Aorta (tissue), 5 donors: ENCODE measurements at places on chromosomes 3 and 15.

GRCh38 chr3:132267391-132267993 is 49.7 kb upstream of the ACP3 start:
- no peak overlapping the region for H3K27ac ChIP-seq
- H3K27me3 ChIP-seq, result no peaks in the 10 kb centered on the region
- H3K36me3 ChIP-seq, result no peaks in the 10 kb centered on the region

- H3K4me1 ChIP-seq, result no peaks in the 10 kb centered on the region
- no peaks in the 10 kb centered on the region for H3K36me3 ChIP-seq
- no peak overlapping the region for H3K4me3 ChIP-seq
- DNase-seq, result no peak
- H3K27me3 ChIP-seq, result no peaks in the 10 kb centered on the region
Measured at GRCh38 chr3:174335910-174336309, 523.2 kb upstream of the NAALADL2 start.

DNA sequence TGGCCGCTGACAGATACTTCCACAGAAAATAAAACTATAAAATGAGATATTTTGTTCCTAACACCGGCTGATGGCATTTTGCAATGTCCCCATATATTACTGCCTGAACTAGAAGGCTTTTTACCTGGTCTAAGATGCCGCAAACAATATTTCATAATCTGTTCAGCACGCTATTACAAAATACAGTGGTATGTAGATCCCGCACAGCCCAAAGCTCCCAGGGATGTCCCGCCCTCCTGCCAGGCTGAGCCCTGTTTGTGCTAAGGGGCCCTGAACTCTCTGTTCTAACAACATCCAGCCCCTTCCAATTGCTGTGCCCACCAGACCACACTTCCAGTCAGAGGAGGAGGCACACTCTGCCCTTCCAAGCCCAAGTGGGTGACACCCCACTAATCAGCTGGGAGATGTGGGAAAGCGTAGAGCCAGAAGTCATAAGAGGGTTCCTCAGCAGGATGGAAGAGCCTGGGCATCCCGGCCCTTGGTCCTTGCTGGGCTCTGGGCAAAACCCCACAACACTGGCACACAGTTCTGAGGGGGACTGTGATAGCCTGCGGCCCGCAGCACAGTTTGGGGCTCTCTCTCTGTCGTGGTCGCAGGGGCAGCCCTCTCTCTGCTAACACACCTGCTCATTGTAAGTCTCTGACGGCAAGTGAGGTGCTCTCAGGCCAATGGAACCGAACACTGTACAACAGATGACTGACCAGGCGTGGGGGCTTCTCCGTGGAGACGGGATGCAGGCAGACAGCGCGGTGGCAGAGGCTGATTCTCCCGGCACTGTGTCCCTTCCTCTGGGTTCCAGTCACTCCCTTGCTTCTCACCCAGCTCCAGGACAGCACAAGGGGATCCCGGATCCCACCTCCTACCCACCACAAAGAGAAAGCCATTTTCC is 55.2 kb downstream of the PCSK6 start:
- no peak for DNase-seq
- no peak overlapping the region for H3K27ac ChIP-seq
- H3K4me3 ChIP-seq, result no peak overlapping the region

GRCh38 chr15:72248514-72248913 is 17.5 kb upstream of the PKM start:
- H3K4me3 ChIP-seq, result no peak overlapping the region
- H3K27ac ChIP-seq, result no peak overlapping the region
- H3K27me3 ChIP-seq, result no peaks in the 10 kb centered on the region
- H3K36me3 ChIP-seq, result peaks cover 15% of the 10 kb centered on the region

- no peaks in the 10 kb centered on the region for H3K36me3 ChIP-seq
- H3K4me3 ChIP-seq, result no peak overlapping the region
- no peak for DNase-seq
- H3K4me1 ChIP-seq, result no peaks in the 10 kb centered on the region
- H3K27me3 ChIP-seq, result no peaks in the 10 kb centered on the region
Measured at GRCh38 chr3:133849346-133849745, 43.7 kb downstream of the SRPRB start.

DNA sequence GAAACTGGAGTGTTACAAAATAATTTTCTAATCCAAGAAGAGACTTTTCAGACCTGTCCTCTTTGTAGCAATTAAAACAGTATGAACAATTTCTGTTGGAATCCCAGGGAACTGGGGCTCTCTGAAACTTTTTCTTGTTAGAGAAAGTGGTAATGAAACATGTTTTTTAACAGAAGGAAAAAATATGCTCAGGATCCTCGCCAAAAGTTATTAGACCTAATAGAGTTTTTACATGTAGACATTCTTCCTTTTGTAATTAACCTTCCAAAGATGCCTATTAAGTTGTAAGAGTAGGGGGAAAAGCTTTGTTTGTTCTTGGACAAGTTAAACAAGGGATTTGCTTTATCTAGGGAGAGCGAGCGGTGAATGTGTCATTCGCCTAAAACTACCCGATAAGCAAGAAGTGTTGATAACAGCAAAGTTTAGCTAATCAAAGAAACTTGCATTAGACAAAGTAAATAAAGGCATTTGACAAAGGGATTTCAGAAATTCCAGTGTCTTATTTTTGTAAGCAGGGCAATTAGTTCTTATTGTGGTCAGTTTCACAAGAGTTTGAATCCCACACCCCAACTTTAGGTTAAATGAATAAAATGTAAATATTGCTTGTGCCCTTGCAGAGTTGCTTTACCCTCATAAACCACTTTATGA is 2.3 kb downstream of the RARB start:
- H3K27me3 ChIP-seq, result no peaks in the 10 kb centered on the region
- no peaks in the 10 kb centered on the region for H3K4me1 ChIP-seq
- no peaks in the 10 kb centered on the region for H3K36me3 ChIP-seq
- no peak overlapping the region for H3K4me3 ChIP-seq
- H3K27ac ChIP-seq, result no peak overlapping the region

DNA sequence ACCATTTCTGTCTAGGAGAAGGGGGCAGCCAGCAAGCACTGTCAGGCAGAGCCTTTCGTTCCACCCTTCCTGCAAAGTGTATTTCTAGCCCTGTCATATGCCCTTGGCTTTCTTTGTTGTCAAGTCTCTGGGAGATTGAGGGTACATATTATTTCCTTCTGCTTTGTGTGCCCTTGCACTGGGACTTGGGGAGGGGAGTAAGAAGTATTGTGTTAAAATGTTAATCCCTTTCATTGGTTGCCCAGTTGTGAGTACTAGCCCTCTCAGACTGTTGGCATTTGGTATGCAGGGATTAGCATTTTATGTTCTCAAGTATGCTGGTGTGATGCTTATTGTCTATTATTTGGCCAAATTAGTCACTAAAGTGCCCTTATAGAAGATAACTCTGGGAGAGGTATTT is 63.9 kb downstream of the RBM6 start:
- no peak overlapping the region for H3K27ac ChIP-seq
- H3K4me1 ChIP-seq, result no peaks in the 10 kb centered on the region
- no peak overlapping the region for H3K4me3 ChIP-seq
- H3K36me3 ChIP-seq, result peaks cover 5% of the 10 kb centered on the region
- H3K27me3 ChIP-seq, result no peaks in the 10 kb centered on the region

- no peaks in the 10 kb centered on the region for H3K27me3 ChIP-seq
- no peaks in the 10 kb centered on the region for H3K4me1 ChIP-seq
- H3K4me3 ChIP-seq, result no peak overlapping the region
- no peak overlapping the region for H3K27ac ChIP-seq
Measured at GRCh38 chr15:55928955-55929354, 64.5 kb downstream of the NEDD4 start.

GRCh38 chr3:129655291-129655700 is 48.8 kb upstream of the PLXND1 start:
- no peak for DNase-seq
- H3K27me3 ChIP-seq, result no peaks in the 10 kb centered on the region
- H3K4me3 ChIP-seq, result no peak overlapping the region

DNA sequence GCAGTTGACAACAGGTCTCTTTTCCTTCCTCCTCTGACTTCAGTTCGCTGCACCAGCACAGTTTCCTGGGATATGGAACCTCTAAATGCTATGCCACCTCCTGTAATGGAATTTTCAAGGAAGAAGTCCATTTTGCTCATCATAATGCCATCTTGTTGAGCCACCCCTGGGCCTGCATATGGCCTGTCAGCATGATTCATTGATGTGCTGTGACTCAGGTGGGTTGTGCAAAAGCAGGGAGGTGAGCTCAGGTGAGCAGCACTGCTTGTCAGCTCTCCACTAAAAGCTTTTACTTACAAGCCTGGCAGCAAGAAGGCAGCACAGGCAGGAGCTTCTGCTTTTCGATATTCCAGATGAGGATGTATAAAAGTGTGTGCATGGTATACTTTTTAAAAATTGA is 247.1 kb upstream of the LMCD1 start:
- no peak overlapping the region for H3K4me3 ChIP-seq
- peaks cover 5% of the 10 kb centered on the region for H3K4me1 ChIP-seq
- H3K27ac ChIP-seq, result no peak overlapping the region
- H3K36me3 ChIP-seq, result no peaks in the 10 kb centered on the region
- DNase-seq, result no peak

- H3K36me3 ChIP-seq, result peaks cover 2% of the 10 kb centered on the region
- no peak overlapping the region for H3K4me3 ChIP-seq
Measured at GRCh38 chr3:52820736-52821135, 9.7 kb downstream of the ITIH4 start.

DNA sequence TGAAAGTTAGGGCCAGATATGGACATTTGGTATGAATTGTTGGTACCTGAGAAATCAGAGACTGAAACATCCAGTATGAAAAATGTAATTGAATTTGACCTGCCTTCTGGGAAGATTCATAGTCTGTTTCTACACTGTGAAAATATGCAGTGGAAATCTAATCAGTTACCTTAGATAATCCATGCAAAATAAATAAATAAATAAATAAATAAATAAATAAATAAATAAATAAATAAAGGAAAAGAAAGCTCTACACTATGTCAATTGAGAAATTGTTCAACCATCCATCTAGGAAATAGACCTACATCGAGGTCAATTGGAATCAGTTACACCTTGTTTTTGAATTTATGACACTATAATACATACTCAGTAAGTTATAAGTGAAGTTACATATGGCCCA is 252.3 kb downstream of the VGLL3 start:
- no peak for DNase-seq
- no peaks in the 10 kb centered on the region for H3K36me3 ChIP-seq
- H3K27me3 ChIP-seq, result no peaks in the 10 kb centered on the region

DNA sequence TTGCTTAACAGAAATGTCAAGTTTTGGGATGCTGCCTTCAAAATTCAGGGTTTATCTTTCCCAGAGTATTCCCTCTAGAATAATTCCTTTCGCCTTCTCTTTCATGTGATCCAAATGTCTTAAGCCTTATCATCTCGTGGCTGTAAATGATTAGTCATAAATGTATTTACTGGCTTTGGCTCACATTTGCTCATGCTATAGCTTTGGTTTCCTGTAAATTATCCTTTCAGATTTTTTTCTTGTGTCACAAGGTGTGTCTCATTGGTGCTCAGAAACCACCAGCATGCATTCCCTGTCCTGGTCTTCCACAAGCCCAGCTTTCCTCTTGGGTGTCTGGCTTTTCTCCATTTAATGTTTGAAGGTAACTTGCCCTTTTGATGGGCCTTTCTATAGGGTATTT is 692.7 kb upstream of the ALCAM start:
- H3K36me3 ChIP-seq, result no peaks in the 10 kb centered on the region
- no peak overlapping the region for H3K27ac ChIP-seq
- H3K4me1 ChIP-seq, result no peaks in the 10 kb centered on the region
- H3K4me3 ChIP-seq, result no peak overlapping the region

DNA sequence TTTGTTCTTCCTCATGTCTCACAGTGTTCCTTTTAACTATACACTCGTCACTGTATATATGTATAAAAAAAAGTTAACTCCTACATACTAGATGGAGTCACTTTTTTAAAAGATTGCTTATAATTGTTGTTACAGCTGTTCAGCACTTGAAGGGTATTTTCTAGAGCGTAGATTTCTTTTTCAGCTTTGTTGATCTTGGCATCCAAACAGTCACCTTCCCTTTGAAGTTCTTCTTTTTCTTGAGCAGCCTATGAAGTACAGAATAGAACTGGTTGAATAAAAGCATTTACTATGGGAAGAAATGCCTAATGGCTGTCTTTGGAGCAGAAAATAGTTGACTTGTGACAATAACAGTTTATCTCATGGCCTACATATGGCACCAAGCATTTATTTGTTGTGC is 17.8 kb downstream of the TTC14 start:
- DNase-seq, result no peak
- no peaks in the 10 kb centered on the region for H3K27me3 ChIP-seq
- H3K27ac ChIP-seq, result no peak overlapping the region
- no peak overlapping the region for H3K4me3 ChIP-seq

GRCh38 chr15:88401251-88401995 is 65.8 kb downstream of the MRPL46 start:
- H3K27me3 ChIP-seq, result no peaks in the 10 kb centered on the region
- no peak overlapping the region for H3K27ac ChIP-seq
- H3K4me1 ChIP-seq, result no peaks in the 10 kb centered on the region
- DNase-seq, result no peak
- no peak overlapping the region for H3K4me3 ChIP-seq
- no peaks in the 10 kb centered on the region for H3K36me3 ChIP-seq

DNA sequence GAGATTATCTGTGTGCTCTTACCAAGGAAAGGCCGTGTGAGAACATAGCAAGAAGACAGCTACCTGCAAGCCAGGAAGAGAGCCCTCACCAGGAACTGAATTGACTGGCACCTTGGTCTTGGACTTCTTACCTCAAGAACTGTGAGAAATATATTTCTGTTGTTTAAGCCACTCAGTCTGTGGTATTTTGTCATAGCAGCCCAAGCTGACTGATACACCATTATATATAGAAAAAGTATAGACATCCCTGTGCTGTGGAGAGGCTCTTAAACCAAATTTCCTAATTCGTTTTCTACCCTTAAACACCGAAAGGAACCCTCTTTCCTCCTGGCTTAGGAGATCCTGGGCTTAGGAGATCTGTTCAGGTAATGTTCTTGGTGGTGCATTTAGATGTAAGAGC is 44.8 kb downstream of the CGNL1 start:
- H3K27ac ChIP-seq, result no peak overlapping the region
- no peaks in the 10 kb centered on the region for H3K4me1 ChIP-seq
- no peaks in the 10 kb centered on the region for H3K27me3 ChIP-seq
- no peaks in the 10 kb centered on the region for H3K36me3 ChIP-seq

DNA sequence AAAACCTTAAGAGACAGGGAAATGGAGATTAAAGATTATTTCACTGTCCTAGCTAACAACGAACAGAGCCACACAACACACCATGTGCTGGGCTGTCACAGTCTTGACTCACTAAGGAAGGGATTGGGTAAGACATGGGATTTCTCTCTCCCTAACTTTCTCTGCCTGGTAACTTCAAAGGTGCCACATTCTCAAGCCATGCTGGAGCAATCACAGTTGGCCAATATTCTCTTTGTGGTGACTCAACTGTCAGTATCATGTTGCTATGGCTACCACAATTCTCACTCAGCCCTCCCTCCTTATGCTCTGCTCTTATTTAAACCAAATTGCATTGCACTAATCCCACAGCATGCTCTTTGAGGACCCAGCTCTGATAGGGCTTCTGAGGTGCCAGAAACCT is 74.0 kb downstream of the OXNAD1 start:
- H3K27ac ChIP-seq, result no peak overlapping the region
- peaks cover 4% of the 10 kb centered on the region for H3K4me1 ChIP-seq
- no peaks in the 10 kb centered on the region for H3K27me3 ChIP-seq
- H3K36me3 ChIP-seq, result no peaks in the 10 kb centered on the region
- no peak overlapping the region for H3K4me3 ChIP-seq
- DNase-seq, result no peak

GRCh38 chr3:9253327-9253726 is 3.9 kb upstream of the SRGAP3 start:
- H3K27me3 ChIP-seq, result no peaks in the 10 kb centered on the region
- H3K36me3 ChIP-seq, result no peaks in the 10 kb centered on the region
- no peak overlapping the region for H3K27ac ChIP-seq
- no peak overlapping the region for H3K4me3 ChIP-seq
- no peak for DNase-seq
- H3K4me1 ChIP-seq, result no peaks in the 10 kb centered on the region
